ENCODE measurements at places on chromosomes 1 and 21.

GRCh38 chr1:167629681-167630567, at the start of gene RCSD1:
Gene RCSD1 (plus strand): TSS chr1:167630232. CDS start chr1:167630424, 192 bp downstream.
- DNase-seq: peak; percentile 89

DNA sequence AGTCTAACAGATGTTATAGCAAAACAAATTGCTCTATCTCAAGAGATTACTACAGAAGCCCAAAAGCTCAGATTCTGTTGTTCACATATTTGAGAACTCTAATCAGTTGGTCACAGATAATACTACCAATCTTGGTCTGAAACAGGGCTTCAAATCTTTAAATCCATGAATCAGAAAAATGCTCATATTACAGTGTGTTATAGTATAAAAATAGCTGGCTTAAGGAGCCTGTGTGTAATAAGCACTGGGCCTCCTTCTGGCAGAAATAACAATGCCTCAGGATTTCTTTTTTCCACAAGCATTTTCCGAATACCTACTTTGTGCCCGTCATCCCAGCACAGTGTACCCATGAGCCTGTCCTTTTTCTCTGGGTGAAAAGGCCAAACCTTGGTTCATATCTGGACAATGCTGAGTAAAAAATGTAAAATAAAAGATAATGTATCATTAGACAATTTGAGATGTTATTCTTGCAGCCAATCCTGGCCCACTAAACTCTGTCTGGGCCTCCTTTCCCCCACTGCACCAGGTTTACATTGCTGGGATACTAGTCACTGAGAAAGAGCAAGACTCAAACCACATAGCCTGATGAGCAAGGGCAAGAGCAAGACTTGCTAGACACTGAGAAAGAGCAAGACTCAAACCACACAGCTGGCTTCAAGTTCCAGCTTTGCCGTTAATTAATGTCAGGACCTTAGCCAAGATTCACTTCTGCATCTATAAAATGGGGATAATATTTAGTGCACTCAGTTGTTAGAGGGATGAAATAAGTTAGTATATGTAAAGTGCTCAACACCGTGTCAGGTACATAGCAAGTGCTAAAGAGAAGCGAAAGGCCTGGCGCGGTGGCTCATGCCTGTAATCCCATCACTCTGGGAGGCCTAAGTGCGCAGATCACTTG, 17.0 kb upstream of the ADAR start:
- no peak for DNase-seq

- DNase-seq: no peak
These were observed 1.6 kb downstream of the ADAM15 start for GRCh38 chr1:155052439-155053395.

DNA sequence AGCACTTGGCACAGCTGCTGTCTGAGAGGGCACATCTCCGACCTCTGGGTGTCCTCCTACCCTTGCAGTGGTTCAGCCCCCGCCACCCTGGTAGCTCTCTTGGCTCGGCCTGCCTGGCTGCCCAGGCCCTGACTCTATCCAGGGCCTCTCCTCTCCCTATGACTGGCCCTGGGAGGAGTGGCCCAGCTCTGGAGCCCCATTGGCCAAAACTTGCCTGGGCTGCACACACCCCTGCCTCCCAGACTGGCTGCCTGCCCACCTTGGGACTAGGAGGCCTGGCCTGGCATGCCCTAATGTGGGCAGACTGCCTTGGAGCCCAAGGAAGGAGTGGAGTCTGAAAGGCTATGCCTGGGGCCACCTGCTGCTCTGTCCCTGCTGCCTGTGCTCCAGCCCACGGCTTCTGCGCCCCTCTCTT, 33.6 kb downstream of the ACOT11 start:
- DNase-seq: peak; percentile 90

DNA sequence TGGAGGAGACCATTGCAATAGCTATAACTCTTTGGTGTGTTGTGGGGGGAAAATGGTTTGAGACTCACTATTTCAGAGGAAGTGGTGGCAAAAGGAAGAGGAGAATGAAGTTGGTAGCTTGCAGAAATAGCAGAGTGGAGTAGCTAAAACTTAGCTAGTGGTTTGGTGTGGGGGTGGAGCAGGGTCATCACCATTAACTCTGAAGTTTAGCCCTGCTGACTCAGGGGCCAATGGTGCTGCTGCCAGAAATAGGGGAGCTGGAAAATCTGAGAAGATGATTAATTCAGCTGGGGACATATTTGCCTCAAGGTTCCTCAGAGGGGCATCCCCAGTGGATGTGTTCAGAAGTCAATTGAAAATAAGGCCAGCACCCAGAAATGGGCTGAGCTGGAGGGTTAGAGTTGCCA, 65.4 kb downstream of the RUNX1 start:
- no peak for DNase-seq

DNA sequence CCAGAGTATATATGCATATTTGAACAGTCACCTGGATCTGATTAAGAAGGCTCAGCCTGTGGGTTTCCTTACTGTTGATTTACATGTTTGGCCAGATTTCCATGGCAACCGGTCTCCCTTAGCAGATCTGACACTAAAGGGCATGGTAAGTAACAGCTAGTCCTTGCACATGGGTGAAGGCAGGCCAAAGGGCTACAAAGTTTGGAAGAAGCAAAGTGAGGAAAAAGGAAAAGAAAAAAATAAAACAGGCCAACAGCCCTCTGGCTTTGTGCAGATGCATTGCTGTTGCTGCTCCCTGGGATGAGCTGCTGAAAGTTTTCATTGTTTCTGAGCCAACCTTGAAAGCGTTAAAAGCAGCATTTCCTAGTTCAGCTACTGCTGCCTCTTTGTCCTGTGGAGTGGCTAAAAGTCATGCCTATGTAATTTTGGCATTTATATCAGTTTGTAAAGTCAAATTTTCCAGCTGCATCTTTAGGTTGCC, 176.5 kb upstream of the HOOK1 start:
- no peak for DNase-seq

DNA sequence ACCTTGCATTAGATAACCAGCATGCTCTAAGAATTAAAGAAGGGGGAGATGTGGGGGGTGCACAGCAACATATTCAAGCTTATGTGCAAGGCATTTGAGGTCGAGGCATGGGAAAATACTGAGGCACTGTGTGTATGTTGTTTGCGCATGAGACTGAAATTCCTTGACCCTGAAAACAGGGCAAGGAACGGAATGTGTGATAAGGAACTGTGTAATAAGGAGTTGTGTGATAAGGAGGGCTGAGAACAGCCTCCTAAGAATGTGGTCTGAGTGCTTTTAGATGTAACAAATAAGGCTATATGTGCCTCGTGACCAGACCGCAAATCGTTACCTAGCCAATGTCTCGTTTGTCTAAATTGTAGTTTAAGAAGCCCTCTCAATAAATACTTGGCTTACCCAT, 26.5 kb upstream of the ITLN1 start:
- no peak for DNase-seq

GRCh38 chr21:43972850-43973633, 39.1 kb upstream of the TRAPPC10 start:
- DNase-seq: peak; percentile 75

DNA sequence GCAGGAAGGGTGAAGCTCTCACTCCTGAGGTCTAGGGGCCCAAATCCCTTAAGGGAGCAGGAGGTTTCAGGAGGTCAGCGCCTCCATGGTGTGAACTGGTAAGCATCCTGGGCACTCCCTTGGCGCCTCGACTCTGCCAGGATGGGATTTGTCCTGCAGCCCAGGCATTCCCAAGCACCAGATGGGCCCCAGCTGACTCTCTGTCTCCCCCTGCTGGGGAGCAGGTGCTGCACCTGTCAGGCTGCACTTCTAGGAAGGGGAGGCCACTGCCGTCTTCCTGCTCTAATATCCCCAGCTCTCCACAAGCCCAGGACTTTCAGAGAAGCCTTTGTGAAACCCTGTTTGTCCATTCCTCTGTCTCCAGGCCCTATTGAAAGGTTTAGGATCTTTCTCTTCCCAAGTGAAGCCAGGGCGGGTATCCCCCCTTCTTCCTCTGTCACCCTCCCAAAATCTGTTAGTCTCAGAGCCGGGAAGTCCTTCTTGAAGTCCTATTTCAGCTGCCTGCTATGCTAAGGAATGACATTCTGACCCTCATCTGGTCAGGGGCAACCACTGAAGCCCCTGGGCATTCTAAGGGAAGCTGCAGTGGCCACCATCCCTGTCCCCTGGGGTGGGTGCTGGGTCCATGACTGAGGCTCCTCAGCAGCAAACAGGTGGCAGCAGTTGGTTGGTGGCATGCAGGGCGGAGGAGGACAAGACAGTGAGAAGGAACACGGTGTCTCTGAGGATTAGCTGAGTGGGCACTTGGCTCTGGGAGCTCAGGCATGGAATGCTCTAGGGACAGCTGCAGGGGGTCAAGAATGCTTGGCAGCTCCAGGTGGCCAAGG, 3.2 kb downstream of the MYBPH start:
- peak; percentile 72 for DNase-seq

DNA sequence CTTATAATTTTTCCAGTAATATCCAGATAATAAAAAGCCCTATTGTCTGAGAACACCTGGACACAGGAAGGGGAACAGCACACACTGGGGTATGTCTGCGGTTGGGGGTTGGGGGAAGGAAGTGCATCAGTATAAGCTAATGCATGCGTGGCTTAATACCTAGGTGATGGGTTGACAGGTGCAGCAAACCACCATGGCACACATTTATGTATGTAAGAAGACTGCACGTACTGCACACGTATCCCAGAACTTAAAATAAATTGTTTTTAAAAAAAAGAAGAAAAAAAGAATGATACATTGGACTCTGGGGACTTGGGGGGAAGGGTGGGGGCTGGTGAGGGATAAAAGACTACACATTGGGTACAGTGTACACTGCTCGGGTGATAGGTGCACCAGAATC, 144.9 kb upstream of the C1orf174 start:
- no peak for DNase-seq

- DNase-seq: no peak
These were observed 196.2 kb downstream of the NPHP4 start for GRCh38 chr1:5796028-5796427.

GRCh38 chr1:7519181-7519860, 251.8 kb upstream of the VAMP3 start:
- no peak for DNase-seq

DNA sequence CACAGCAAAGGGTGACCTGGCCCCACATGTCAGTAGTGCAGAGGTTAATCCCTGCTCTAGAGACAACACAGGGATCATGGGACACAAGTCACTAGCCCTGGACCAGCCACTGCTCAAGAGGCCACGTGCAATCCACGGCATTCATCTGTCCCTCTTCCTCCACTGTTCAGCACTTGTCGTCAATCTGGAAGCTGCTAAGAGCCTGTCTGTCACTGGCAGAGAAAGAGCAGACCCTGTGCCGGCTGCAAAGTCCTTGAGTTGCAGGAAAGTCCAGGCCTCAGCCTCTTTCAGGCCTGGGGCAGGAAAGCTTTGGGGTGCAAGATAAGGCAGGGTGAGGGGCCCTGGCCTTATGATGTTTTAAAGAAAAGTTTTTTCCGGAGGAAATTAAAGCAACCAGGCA, 16.7 kb downstream of the CELA2B start:
- DNase-seq: peak; percentile 70
